Effector memory CD4-positive, alpha-beta T cell (primary cell): ENCODE measurements at places on chromosomes 11 and 22.
A peak's percentile ranks its signal among the peaks of the same experiment; 100 is the strongest.

- H3K27me3 ChIP-seq = no peaks in the 10 kb centered on the region
- H3K4me3 ChIP-seq = no peak overlapping the region
- no peaks in the 10 kb centered on the region for H3K4me1 ChIP-seq
- no peaks in the 10 kb centered on the region for H3K36me3 ChIP-seq
- no peak overlapping the region for H3K27ac ChIP-seq
- no peak for DNase-seq
Measured at GRCh38 chr11:44267750-44268613, 42.0 kb downstream of the ALX4 start.

GRCh38 chr11:58927393-58928106 lies 11.7 kb upstream of the GLYATL1 start:
- H3K4me1 ChIP-seq = no peaks in the 10 kb centered on the region
- no peak for DNase-seq
- no peaks in the 10 kb centered on the region for H3K27me3 ChIP-seq
- H3K36me3 ChIP-seq = no peaks in the 10 kb centered on the region

DNA sequence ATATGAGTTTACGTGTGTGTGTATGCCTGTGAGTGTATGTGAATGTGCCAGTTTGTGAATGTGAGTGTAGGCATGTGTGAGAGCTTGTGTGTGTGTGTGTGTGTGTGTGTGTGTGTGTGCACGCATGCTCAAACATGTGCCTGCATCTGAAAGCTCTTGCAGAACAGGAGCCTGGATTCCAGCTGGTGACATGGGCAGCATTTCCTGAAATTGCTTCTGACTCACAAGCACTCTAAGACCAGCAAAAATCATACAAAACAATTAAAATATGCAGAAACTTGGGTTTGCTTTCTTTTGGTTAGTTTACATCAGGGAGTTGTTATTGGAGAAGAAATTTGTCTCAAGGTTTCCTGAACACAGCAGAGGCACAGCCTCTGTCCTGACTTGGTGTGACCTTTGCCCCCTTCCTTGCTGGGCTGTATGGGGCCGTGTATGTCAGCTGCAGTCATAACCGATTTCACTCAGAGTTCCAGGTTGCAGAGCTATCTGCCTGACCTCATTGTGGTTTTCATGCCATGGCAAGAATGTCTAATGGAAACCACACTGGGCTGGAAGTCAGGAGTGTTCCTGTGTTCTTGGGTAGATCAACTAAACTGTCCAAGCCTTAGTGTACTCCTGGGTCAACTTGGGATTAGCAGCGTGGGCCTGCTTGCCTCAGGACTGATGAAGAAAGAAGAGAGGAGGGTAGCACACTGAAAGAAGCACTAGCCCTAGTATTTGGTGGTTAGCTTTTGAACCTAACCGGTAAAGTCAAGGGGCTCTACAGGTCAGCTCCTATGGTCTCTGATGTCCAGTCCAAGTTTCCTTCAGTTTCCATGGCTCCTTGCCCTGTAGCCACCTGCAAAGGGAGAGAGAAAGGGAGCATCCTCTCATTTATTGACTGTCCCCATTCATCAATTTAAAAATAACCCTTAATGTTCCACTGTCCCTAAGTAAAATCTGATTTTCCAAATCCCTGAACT lies 143.7 kb downstream of the SNX19 start:
- H3K27ac ChIP-seq = no peak overlapping the region
- no peaks in the 10 kb centered on the region for H3K27me3 ChIP-seq
- H3K36me3 ChIP-seq = no peaks in the 10 kb centered on the region
- no peak for DNase-seq
- no peak overlapping the region for H3K4me3 ChIP-seq

GRCh38 chr22:17131686-17132085 lies 10.5 kb upstream of the TMEM121B start:
- H3K4me1 ChIP-seq = no peaks in the 10 kb centered on the region
- no peak overlapping the region for H3K4me3 ChIP-seq

GRCh38 chr22:48313175-48313830 lies 1514.4 kb downstream of the BRD1 start:
- H3K4me3 ChIP-seq = no peak overlapping the region
- no peaks in the 10 kb centered on the region for H3K4me1 ChIP-seq
- no peaks in the 10 kb centered on the region for H3K27me3 ChIP-seq
- DNase-seq = no peak
- no peak overlapping the region for H3K27ac ChIP-seq
- H3K36me3 ChIP-seq = no peaks in the 10 kb centered on the region

GRCh38 chr11:9344061-9344680 lies 29.8 kb upstream of the TMEM41B start:
- DNase-seq = no peak
- no peaks in the 10 kb centered on the region for H3K27me3 ChIP-seq
- H3K36me3 ChIP-seq = no peaks in the 10 kb centered on the region

GRCh38 chr22:33720166-33720878 lies 200.0 kb downstream of the LARGE1 start:
- no peak overlapping the region for H3K27ac ChIP-seq
- H3K4me1 ChIP-seq = no peaks in the 10 kb centered on the region
- H3K27me3 ChIP-seq = no peaks in the 10 kb centered on the region
- no peak overlapping the region for H3K4me3 ChIP-seq
- H3K36me3 ChIP-seq = no peaks in the 10 kb centered on the region

DNA sequence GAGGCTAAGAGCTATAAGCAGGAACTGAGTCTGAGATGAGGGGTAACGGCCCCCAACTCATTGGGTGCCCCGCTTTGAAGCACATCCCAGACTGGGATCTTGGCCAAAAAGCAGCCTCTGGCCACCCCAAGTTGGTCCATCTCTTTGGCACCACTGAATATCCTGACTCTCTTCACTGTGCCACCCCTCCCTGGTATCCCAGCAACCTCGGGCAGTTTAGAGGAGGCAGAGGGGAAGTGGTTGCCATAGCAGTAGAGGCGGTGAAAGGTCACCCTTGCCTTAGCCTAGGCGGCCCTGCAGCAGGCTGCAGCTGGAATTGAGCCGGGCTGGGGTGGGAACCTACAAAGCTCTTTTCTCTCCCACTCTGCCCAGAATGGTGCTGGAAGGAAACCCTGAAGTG lies 1.1 kb downstream of the PELI3 start:
- H3K36me3 ChIP-seq = peaks cover 4% of the 10 kb centered on the region
- H3K27ac ChIP-seq = peak overlapping the region; percentile 62
- no peak for DNase-seq
- no peaks in the 10 kb centered on the region for H3K27me3 ChIP-seq
- H3K4me3 ChIP-seq = peak overlapping the region; percentile 73
- H3K4me1 ChIP-seq = peaks cover 14% of the 10 kb centered on the region
